Activated T-helper 9 cell treated with anti-CD3 and anti-CD28 coated beads, Interleukin-2, amount 50 U/mL, for 16 hours (primary cell): ENCODE measurements at places on chromosomes 11 and 22.

DNA sequence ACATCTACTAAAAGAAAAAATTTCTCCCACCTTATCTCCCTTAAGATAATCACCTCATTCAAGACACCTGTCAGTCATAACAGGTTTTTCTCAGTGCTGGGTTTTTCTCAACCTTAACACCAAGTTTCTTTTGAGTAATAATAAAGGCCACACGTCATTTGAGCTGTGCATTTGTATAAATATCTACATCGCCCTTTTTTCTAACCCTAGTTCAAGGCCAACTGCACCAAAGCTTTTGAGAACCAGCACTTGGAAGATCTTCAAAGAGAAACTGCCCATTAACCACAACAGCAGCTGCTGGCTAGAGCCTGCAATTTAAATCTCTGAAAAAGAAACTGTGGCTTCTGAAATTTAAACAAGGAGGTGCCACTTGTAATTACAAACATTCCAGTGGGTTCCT is 6.9 kb downstream of the CADM1 start:
- no peak for DNase-seq

DNA sequence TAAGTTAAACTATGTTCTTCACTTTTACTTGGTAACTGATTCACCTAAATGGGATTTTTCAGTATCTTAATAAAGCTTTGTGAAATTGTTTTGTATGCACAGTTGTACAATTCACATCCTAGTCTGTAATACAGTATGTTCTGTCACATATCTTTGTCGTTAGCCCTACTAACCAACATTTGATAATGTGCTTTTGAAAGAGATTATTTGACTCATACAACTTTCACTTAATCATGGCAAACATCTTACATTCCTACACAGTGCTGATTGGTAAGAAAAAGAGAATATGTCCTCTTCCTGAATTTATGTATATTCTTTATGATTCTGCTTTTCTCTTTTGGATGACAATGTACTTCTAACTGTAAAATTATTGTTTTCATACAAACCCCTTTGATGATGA is 234.5 kb downstream of the METTL15 start:
- DNase-seq, result no peak

DNA sequence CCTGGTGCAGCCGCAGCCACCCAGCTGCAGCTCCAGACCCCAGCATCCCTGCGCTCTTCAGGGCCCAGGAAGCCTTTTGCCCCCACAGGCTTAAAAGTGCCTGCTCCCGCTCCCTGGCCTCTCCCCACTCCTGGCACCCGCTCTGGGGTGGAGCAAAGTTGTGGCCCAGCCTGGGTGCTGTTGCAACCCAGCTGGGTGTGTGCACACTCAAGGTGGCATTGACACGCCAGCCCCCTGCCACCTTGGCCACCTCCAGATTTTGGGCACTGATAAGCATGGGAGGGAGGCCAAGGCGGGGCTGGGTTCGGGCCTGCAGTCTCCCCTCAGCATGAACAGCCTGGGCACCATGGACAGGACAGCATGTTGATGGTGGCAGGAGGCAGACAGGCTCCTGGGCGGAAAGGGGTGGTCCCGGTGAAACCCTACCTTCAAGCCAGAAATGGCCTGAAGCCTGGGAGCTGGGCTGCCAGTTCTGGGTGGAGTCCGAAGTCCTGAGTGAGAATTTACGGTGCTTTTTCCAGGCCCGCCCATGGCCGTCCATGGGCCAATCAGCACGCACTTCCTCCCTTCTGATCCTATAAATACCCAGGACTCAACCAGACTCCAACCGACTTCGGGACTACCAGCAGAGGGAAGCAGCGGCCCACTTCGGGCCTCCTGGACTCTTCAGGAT is 23.6 kb upstream of the RNASEH2C start:
- DNase-seq, result no peak

DNA sequence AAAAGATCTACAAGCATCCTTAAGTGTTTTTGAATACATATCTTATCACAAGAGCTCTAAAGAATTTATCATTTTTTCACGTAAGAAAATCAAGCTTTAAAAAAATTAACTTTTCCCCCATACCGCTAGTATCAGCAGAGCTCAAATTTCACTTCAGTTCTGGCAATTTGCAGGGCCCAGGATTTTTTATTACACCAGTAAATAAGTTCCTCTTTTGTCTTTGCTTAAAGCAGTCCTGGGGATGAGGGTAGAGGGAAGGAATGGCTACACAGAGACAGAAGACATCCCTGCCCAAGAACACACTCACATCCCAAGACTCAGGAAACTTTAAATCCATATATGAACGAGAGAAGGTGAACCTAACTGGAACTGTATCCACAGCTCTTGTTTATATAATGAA is 22.6 kb upstream of the SORL1 start:
- no peak for DNase-seq

DNA sequence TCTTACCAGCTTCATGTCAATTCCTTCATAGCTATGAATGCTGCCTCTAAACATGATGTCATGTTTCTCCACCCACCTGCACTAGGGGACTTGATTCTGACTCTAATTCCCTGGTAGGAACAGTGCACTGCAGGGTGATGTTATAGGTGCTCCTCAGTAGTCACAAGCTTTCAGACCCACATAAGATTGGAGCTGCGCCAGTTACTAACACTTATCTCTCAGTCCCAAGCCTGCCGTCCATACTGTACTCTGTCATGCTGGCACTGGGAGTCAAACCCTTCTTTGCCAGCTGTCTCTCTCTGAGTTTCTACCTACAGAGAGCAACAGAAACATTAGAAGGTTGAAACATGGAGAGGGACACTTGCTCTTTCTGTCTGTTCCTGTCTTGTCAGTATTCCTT is 5.5 kb downstream of the OR56A1 start:
- DNase-seq, result no peak

DNA sequence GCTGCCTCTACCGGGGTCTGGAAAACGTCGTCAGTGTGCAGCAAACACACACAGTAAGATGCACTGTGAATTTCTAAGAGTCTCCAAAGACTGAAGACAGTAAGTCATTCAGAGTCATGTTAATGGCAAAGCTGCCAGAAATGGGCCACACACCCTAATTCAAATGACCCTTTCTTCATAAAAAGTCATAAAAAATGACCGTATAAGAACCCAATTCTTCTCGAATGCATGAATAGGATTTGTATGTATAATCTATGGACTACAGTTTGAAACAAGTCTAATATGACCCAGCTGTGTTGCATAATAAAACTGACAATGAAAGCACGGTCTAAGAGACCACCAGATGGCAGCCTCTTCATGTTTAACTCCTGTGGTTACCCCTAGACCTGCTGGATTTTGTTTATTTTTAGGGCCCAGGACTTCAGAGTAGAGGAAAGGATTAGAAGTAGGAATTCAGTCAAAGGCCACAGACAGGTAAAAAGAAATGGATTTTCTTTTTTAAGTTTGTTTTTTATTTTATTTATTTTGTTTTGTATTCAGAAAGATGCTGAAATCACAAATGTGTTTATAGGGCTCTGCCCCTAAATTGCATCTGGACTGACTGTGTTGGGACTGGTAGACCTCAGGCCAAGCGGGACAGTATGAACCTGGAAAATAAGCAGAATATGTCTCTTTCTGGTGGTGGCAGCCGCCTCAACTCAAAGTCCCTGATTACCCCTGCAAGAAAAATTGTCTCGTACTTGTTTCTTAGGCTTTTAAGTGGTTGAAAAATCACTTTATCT is 32.1 kb upstream of the SLC5A12 start:
- no peak for DNase-seq

- DNase-seq, result no peak
These were observed 3.7 kb downstream of the PTS start for GRCh38 chr11:112229746-112230433.

- DNase-seq, result no peak
These were observed 194.7 kb upstream of the E2F8 start for GRCh38 chr11:19435306-19435989.

DNA sequence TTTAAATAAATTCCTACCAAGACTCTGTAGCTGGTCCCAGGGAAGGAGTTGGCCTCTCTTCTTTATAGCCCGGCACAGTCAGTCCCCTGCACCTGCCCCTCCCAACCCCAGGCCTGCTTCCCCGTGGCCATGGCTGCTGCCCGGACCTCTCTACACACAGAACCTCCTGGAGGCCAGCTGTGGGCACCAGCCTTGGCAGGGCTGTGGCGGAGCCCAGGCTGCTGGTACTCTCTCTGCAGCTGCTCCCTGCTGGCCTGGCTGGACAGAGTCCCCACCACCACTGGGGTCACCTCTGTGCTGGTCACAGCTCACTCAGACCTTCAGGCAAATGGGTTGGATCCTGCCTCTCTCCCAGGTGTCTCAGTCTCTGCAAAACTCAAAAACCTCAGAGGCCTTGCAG is 69.3 kb downstream of the LRP5 start:
- no peak for DNase-seq

DNA sequence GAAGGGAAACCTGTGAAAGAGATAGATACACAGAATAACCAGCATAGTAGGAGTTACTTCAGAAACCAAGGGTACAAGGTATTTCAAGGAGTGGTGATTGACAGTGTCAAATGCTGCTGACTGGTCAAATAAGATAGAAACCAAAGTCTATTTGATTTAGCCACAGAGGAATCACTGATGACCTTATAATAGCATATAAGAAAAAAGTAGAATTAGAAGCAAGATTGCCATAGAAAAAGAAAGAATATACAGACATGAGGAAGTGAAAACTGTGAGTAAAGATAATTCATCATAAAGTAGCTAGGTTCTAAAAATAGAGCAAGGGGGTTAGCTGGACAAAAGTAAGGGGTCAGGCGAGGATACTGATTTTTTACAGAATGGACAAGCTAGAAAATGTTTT is 14.2 kb downstream of the ZBTB44 start:
- no peak for DNase-seq

GRCh38 chr22:28017859-28018258 is 98.8 kb upstream of the PITPNB start:
- DNase-seq, result no peak

- no peak for DNase-seq
These were observed 812 bp downstream of the JAM3 start for GRCh38 chr11:134069426-134070341.

- DNase-seq, result no peak
These were observed 237.8 kb downstream of the NXPE2 start for GRCh38 chr11:114915871-114916805.

DNA sequence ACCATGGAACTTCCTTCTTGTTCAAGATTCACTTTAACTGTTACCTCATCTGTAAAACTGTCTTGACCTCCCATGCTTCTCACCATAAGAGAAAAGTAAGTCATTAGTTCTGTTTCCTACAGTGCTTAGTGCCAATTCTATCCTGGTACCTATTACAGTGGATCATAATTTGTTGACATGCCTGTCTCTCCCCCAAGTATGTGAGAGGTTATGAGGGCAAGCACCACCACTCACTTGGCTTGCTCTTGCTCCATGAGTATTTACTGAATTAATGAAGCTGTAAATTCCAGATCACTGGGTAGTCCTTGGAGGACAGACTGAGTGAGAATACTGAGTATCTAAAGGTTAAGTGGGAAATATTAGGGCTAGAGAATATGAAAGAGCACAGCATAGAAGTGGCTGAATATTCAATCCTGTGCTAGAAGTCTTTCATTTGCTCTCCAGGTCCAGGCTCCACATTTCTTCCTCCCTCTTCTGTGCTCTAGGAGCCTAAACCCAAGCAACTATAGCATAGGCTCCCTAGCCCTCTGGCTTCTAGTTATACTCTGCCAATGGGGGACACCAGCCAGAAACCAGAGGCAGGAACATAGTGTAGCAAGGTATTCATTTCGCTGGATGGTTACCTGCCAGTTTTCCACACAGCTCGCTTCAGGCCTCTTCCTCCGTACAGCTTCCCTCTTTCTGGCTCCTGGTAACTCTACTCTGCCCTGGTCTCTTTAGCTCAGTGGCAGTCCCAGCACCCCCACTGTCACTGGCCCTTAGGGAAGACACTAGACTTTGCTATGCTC is 118.2 kb upstream of the SLC5A12 start:
- DNase-seq, result no peak

- no peak for DNase-seq
These were observed 6.3 kb downstream of the FDX1 start for GRCh38 chr11:110435780-110436717.

- DNase-seq, result no peak
These were observed 591.1 kb downstream of the BRD1 start for GRCh38 chr22:49236541-49237075.

GRCh38 chr22:18077087-18077638 is 627 bp upstream of the PEX26 start:
- DNase-seq, result no peak

- DNase-seq, result no peak
These were observed 265.8 kb downstream of the GRM5 start for GRCh38 chr11:88799771-88800500.

DNA sequence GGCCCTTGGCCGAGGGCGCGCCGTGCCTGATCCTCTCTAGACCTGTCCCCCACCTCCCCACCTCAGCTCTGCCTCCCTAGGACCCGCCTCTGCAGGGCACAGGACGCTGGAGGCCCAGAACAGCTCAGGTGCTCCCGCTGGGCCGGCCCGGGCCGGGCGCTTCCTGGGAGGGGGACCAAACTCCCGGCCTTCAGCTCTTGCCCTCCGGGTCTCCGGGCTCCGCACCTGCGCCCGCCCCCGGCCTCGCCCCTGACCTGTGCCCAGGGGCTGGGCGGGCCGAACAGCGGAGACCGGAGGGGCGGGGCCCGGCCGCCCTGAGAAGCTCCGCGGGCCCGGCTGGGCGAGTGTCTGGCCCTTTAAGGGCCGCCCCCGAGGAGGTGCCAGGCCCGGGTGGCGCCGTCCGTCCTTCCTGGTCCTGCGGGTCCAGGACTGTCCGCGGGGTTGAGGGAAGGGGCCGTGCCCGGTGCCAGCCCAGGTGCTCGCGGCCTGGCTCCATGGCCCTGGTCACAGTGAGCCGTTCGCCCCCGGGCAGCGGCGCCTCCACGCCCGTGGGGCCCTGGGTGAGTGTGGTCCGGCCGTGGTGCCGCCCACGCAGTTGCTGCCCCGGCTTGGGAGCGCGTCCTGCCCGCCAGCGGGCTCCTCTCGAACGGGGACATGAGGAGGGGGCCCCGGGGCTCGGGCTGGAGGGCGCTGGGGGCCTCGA is at the start of gene SSH3:
SSH3 (plus strand) TSS at position 399 of the 703 bp plus-strand sequence; CDS start at position 495, 96 bp downstream.
- peak; percentile 36 for DNase-seq
